Central memory CD8-positive, alpha-beta T cell (primary cell): ENCODE measurements at places on chromosomes 6 and 20.
A peak's percentile ranks its signal among the peaks of the same experiment; 100 is the strongest.

DNA sequence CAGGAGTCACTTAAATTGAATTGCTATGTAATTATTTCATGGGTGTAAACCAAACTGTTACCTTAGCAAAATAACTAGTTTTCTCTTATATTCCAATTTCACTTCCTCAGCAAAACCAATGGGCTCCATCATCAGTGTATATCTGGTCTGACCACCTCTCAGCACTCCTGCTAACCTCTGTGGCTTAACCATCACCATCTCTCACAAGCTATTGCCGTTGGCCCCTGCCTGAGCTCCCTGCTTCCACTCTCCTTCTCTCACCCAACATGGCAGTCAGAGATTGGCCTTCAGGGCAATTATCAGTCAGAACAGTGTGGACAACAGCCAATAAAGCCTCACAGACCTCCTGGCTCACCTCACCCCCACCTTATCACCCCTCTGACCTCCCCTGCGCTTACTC is 124.0 kb downstream of the CARMIL1 start:
- no peak overlapping the region for H3K4me3 ChIP-seq
- no peak for DNase-seq
- H3K27ac ChIP-seq: no peak overlapping the region
- H3K4me1 ChIP-seq: no peaks in the 10 kb centered on the region
- H3K36me3 ChIP-seq: no peaks in the 10 kb centered on the region

DNA sequence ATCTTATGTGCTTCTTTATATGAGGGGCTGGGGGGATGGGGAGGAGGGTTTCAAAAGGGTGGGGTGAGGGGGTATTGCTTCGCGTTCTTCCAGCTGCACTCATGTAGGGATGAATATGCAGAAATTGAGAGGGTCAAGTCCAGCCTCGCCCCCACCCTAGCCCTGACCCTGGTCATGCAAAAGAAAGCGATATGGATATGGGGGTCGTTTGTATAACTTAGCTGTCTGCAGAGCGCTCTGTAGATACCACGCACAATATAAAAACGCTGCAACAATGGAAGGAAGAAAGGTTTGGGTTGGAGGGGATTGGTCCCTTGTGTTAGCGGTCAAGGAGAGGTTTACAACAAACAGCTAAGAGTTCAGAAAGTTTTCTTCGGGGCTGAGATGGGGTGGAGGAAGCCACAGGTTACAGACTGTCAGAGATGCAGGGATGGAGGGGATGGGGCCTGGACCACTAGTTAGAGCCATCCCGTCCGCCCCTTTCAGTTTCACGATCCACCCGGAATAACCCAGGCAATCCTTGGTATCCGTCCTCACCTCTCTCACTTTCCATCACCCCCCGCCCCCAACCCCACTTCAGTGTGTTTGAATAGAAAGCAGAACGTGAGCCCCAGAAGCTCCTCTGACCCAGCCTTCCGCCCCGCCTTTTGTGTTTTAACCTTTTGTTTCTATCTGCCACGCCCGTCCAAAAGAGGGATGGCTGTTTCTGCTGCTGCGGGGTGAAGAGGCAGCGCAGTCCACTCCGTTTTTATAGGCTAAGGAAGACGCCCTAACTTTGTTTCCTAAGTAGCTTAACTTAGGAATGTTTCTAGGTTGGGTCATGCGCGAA is 73.5 kb downstream of the SOX4 start:
- peaks cover 72% of the 10 kb centered on the region for H3K27me3 ChIP-seq
- peaks cover 21% of the 10 kb centered on the region for H3K4me1 ChIP-seq
- no peak overlapping the region for H3K4me3 ChIP-seq
- no peak overlapping the region for H3K27ac ChIP-seq

- H3K36me3 ChIP-seq: no peaks in the 10 kb centered on the region
- no peak overlapping the region for H3K27ac ChIP-seq
- DNase-seq: no peak
- H3K27me3 ChIP-seq: peaks cover 35% of the 10 kb centered on the region
Observed at GRCh38 chr6:41497994-41498393, 48.2 kb upstream of the FOXP4 start.

GRCh38 chr6:45421709-45422502 is 44.2 kb upstream of the SUPT3H start:
- H3K27ac ChIP-seq: peak overlapping the region; percentile 95
- H3K36me3 ChIP-seq: peaks cover 18% of the 10 kb centered on the region
- DNase-seq: peak; percentile 31
- H3K4me1 ChIP-seq: peaks cover 50% of the 10 kb centered on the region
- H3K4me3 ChIP-seq: peak overlapping the region; percentile 98

DNA sequence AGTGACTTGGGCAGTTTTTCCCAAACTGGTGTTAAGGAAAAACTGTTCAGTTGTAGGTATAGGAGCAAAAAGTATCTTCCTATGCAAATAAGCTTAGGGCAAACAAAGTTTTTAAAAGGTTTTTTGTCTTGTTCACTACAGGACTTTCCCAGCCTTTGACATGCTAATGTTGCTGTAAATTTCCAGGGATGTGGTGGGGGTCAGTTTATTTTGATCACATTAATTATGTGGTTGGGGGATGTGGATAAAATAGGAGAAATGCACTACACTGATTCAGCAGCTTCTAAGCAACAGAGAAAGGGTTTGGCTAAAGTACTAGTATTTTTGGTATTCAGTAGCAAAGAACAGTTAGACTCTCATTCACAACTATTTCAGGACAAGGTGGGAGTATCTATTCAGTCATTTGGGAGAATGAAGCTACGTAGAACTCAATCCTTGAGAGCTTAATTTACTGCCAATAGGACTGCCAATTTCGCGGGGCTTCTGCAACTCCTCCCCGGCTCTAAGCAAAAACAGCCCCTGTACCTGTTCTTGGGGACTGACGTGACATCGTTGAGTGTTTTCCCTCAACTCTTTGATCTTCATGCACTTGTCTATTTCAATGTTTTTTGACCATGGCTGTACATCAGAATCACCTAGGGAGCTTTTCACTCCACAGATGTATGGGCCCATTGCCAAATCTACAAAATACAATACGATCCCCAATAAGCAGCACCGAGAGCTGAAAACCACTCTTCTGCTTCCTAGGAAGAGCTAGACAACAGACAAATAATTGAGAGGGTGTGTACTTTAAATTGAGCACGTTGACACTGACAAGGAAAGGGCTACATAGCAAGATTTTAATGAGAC is 94.8 kb upstream of the NHSL1 start:
- peaks cover 19% of the 10 kb centered on the region for H3K4me1 ChIP-seq
- H3K4me3 ChIP-seq: no peak overlapping the region
- no peaks in the 10 kb centered on the region for H3K36me3 ChIP-seq
- no peak overlapping the region for H3K27ac ChIP-seq
- DNase-seq: no peak

DNA sequence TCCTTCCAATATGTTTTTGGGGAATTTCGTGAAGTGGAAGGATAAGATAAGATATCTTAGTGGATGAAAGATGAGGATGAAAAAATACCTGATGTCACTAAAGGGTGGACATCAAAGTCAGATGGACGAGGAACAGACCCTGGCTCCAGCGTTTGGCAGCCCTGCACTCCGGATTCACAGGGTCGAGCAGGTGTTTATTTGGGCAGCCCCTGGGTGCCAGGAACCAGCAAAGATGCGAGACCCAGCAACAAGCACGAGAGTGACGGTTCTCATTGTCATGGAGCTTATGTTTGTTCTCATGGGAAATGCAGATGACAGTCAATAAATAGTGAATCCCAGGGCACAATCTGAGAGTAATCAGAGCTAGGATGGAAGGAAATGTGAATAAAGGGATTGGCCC is 131.1 kb downstream of the PHACTR3 start:
- no peak for DNase-seq
- H3K27me3 ChIP-seq: peaks cover 32% of the 10 kb centered on the region
- H3K27ac ChIP-seq: no peak overlapping the region
- no peak overlapping the region for H3K4me3 ChIP-seq

- DNase-seq: no peak
- no peak overlapping the region for H3K27ac ChIP-seq
- peaks cover 34% of the 10 kb centered on the region for H3K4me1 ChIP-seq
- no peak overlapping the region for H3K4me3 ChIP-seq
Observed at GRCh38 chr6:137358273-137358672, 135.9 kb downstream of the OLIG3 start.

DNA sequence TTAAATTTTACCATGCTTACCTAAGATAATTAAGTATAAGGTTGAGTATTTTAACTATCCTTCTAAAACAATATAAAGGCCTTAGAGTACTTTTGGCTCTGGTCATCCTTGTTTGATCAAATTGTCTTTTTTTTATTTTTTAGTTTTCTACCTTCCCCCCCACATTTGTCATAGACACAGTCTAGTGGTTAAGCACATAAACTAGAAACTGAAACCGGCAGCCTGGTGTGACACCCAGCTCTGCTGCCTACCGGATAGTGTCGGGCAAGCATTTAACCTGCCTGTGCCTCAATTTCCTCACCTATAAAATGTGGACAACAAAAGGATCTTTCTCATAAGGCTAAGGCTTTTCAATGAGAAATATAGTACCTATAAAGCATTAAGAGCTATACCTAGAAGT is 21.6 kb upstream of the TULP4 start:
- H3K4me1 ChIP-seq: peaks cover 50% of the 10 kb centered on the region
- H3K4me3 ChIP-seq: peak overlapping the region; percentile 82
- peak overlapping the region; percentile 100 for H3K27ac ChIP-seq

- no peak for DNase-seq
- H3K36me3 ChIP-seq: no peaks in the 10 kb centered on the region
- H3K27ac ChIP-seq: no peak overlapping the region
- H3K4me3 ChIP-seq: no peak overlapping the region
Observed at GRCh38 chr6:138811866-138812265, 16.0 kb downstream of the ECT2L start.

DNA sequence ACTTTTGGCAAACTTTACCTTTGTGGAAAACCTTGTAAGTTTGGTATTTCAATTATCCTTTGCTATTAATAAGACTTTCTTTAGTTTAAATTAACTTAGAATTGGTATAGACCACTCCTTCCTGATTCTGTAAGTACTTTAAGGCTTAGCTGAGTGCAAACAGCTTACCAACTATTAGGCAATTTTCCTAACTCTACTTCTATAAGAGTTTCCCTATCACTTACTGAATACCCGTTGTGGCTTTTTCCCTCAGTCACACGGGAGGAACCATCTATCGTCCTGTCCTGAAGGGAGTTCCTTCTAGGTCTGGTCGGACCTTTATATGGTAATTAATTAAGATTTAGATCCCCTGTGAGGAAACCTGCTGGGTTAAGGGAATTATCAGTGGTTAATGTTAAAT is 9.6 kb downstream of the SLC35A1 start:
- no peak overlapping the region for H3K4me3 ChIP-seq
- DNase-seq: no peak
- no peaks in the 10 kb centered on the region for H3K27me3 ChIP-seq
- H3K4me1 ChIP-seq: peaks cover 11% of the 10 kb centered on the region
- H3K36me3 ChIP-seq: peaks cover 9% of the 10 kb centered on the region
- H3K27ac ChIP-seq: no peak overlapping the region

DNA sequence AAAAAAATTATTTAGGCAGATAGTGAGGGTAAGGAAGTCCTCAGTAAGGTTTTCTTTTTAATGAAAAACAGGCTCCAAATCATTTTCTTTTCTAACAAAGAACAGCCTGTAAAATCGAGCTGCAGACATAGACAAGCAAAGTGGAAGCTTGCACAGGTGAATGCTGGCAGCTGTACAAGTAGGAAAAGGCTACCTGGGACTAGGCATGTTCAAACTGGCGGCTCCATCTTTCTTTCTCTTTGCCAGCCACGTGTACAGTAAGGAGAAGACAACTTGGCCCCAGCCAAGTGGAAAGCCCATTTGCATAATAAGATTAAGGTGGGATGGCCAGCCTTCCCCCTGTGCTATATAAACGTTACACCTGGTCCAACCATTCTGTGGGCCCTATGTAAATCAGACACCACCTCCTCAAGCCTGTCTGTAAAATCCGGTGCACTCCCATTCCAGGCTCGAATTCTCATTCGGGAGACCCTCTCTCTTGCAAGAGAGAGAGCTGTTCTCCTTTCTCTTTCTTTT is 27.0 kb upstream of the SLC2A12 start:
- H3K27ac ChIP-seq: no peak overlapping the region
- peaks cover 14% of the 10 kb centered on the region for H3K4me1 ChIP-seq
- no peaks in the 10 kb centered on the region for H3K36me3 ChIP-seq
- DNase-seq: no peak
- no peaks in the 10 kb centered on the region for H3K27me3 ChIP-seq
- H3K4me3 ChIP-seq: no peak overlapping the region

DNA sequence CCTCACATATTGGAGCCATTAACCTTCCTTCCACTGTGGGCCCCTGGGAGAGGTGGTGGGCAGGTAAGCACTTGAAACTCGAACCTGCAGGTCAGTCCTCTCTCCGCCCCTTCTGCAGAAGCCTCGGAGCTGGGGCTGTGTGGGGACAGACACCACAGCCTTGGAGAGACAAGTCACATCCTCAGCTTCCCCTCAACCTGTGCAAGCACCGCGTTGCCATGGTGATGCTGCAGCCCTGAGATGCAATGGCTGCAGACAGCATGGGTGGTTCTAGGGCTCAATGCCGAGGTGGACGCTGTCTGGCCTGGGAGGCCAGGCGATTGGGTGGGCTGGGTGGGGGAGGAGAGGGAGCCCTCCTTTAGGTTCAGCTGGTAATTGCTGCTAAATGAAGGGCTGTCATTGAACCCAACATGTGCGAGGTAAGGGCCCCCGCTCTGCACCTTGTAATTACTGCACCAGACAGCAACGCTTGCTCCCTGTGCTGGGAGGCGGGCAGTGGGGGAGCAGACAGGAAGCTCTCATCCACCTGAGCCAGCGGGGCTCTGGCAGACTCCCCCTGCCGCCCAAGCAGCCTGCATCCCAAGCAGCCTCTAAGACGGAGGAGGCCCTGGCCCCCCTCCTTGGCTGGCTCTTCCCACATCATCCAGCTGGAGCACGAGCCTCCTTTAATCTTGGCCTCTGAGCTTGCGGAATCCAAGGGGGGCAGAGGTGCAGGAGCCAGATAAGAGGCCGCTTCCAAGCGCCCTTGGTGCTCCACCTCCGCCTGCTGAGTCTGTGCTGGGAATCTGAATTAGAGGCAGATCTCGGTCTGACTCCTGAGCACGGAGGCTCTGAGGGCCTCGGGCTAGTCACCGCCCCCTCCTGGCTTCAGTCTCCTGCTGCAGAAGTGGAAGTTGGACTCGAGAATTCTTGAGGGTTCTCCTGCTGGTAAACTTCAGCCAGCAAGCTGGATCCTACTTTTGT is 39.8 kb upstream of the CDH22 start:
- H3K4me1 ChIP-seq: peaks cover 19% of the 10 kb centered on the region
- peaks cover 6% of the 10 kb centered on the region for H3K36me3 ChIP-seq
- H3K27ac ChIP-seq: no peak overlapping the region
- no peak for DNase-seq

- H3K4me3 ChIP-seq: peak overlapping the region; percentile 67
- H3K27me3 ChIP-seq: peaks cover 32% of the 10 kb centered on the region
- DNase-seq: no peak
- peak overlapping the region; percentile 76 for H3K27ac ChIP-seq
Observed at GRCh38 chr6:35139924-35140638, 1.1 kb downstream of the TCP11 start.

DNA sequence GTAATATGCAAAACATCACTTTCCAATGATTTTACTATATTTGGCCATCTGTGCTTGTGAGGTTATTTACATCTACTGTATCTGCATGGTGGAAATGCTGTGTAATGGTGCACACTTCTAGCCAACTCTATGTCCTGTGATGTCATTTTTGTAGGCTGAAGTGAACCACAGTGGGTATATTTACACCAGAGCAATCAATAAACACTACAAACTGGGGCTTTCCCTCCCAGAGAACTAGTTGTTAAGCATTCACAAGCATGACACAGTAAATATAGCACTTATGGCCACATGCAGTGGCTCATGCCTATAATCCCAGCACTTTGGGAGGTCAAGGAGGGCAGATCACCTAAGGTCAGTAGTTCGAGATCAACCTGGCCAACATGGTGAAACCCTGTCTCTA is 4.9 kb downstream of the SLC22A2 start:
- H3K4me3 ChIP-seq: no peak overlapping the region
- no peaks in the 10 kb centered on the region for H3K4me1 ChIP-seq
- H3K36me3 ChIP-seq: no peaks in the 10 kb centered on the region
- H3K27ac ChIP-seq: no peak overlapping the region
